Pancreas (tissue), 10 donors: ENCODE measurements at places on chromosomes 6 and 20.

DNA sequence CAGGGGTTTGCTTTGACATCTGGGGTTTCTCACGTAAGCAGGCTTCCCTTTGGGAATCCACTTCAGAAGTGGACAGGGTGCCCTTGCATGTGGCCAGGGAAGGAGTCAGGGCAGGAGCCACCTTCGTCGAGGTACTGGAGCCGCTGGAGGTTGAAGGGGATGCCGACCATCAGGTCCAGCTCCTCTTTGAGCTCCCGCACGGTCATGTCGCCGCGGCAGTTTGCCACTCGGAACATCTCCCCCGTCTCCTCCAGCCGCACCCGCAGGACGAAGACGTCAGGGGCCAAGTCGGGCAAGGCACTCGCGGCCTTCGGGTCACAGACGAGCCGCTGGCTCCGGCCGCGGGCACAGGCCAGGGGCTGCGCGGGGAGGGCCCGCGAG lies 360 bp downstream of the ANKRD60 start:
- no peak for DNase-seq

GRCh38 chr6:22965889-22966288 lies 396.5 kb downstream of the HDGFL1 start:
- DNase-seq = no peak

- no peak for DNase-seq
Observed at GRCh38 chr6:157143171-157143889, 180.0 kb downstream of the TMEM242 start.

DNA sequence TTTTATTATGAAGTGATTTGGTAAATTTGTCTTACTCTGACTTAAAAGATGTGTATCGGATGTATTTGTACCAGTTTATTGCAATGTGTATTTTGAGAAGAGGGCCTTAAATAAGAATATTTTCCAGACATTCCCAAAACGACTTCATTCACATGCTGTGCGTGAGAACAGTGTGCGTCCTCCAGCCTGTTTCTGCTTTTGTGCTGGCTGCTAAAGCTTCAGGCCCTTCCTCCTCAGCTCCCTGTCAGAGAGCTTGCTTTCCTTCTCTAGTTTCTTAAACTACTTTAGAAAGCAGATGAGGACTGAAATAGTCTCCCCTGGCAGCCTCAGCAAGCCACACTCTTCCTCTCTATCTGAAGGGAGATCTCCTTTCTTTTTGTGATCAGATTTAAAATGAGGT lies 157.8 kb downstream of the SAMD5 start:
- no peak for DNase-seq

DNA sequence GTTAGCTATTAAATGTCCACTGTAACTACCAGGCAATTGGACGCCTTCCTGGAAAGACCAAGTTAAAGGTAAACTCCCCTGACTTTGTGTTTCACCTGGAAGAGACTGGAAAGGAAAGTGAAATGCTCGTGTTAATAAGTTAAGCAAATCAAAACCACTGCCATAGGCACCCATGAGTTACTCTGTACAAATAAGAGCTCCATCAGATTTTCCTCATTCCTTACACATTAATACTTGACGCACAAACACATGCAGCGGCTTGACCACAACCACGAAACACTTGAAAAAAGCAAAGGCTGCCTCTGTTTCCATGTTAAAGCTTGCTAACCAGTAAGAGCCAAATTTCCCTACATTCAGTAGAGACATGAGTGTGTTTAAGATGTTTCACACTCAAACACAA lies 19.8 kb downstream of the GCM1 start:
- no peak for DNase-seq

DNA sequence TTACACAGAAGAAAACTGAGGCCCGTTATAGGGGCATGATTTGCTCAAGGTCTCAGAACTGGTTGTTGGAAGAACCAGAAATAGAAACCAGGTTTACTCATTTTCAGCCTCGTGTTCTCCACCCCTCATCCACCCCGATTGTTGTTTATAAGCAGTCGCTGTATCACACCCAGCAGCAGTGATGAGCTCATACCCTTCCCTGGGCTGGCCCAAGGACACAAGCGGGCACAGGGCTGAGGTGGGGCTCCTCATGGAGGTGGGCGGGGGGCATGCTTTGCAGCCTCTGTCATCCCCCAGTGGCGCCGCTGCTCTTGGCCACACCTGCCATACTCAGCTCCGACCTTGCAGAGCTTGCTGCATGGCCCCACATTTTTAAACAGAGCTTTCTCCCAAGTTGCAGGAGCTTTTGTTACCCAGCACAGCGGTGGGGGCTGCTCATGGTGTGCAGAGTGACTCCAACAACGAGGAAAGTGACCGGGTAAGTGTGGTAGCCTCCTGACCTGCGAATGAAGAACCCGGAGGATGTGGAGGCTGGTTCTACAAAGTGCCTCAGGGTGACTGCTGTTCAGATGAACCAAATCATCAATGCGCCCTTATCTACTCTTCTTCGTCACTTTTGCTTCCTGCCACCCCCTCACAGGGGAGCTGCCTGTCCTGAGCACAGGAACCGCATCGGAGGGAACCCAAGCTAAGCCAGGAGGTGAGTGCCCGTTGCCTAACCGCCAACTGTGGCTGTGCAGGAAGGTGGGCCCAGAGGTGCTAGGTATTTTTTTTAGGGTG lies 43.6 kb upstream of the NKX2-2 start:
- DNase-seq = no peak

DNA sequence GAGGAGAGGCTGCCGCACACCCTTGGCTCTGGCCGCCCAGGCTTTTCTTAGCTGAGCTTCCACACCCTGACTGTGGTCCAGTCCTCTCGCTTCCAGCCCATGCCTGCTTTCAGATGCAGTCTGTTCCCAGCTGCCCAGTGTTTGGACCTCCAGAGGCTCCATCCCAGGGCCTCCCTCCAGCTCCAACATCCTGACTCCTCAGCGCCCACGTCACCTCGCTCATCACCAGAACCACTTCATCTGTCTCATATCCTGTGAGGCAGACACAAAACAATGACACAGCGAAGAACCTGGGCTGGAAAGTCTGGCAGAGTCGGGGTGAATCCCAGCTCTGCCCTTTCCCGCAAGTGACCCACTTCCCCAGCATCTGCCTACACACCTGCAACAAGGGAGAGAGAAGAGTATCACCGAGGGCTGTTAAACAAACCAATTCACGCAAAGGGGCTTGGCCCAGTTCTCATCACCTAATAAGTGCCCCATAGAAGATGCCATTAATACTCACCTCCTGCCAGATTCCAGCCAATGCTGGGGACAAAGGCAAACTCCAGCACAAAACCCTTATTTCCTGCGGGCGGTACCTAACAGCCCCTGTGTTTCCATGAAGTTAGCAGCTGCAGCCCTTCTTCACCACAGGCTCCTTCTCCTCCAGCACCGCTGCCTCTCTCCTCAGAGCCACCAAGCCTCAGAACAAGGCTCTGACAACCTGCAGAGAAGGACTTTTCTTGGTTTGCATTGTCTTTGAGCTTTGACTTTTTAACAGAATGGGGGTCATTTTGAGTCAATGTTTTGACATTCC lies 133.4 kb upstream of the CDH4 start:
- DNase-seq = no peak

GRCh38 chr6:136077834-136078576 lies 172.1 kb downstream of the MTFR2 start:
- DNase-seq = no peak

DNA sequence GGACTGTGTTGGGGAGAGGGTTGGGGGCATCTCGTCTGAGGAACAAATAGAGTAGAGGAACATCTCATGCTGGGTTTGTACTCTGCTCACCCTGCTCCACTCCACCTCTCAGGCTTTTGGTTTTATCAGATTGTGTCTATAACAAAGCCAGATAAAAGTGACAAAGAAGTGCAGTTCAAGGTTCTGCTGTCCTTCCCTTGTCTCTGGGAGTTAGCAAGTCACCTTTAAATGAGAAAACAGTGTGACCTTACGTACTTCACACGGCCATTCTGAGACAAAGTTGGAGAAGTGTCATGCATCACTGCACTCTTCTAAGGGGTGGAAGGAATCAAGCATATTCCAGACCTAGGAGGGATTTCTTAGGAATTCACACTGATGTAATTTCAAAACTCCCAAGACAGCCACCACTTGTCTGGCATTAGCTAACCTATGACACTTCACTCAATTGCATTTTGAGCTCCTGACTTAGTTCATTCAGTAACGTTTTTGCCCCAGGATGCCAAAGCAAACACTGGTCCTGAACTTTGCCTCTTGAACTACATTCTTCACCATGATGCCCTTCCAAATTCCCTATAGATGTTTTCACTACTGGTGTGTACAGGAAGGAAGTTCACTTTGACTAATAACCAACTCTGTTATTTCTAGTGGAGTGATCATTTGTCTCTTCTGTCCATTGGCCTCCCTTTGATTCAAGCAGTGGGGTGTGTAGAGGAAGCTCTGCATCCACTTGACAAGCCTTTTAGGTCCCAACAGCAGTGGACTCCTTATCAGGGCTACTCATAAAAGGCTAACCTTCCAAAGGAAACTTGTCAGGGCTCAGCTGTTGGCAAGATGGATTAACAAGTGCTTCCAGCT lies 647.6 kb upstream of the FLRT3 start:
- no peak for DNase-seq

DNA sequence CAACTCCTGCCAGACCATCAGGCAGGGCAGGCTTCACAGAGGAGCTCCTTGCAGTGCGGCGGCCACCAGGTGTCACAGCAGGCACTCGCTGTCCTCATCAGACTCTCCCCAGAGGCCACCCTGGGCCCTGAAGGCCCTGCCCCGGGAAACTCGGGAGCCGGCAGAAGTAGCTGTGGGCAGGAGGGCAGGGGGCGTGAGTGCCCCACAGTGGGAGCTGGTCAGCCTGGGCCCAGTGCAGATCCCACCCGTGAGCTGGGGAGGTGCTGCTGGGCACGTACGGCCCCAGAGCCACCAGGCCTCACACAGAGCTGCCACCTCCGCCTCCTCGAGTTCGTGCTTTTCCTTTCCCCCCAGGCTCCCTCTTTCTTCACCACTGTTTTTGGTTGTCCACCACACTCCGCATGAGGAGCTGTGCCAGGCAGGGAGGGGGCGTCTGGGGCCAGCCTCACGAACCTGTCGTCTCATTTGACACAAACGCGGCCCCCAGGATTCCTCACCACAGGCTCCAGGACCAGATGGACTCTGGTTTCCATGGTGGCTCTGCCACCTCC lies 33.8 kb downstream of the FRMD1 start:
- DNase-seq = no peak

DNA sequence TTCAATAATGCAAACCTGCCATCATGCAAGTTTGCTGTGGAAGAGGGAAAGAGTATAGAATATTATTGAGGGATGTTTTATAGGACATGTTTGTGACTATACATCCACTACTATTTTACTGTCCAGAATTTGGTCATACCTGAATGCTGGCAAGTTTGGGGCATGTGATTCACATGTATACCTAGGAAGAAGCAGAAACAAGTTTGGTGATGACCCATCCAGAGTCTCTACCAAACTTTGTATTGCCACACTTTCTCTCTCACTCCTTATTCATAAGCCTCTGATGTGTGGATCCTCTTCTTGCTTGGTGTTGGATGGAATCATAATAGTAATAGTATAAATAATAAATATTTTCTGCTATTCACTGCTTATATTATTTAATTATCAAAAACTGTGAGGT lies 108.5 kb upstream of the FLRT3 start:
- DNase-seq = no peak

DNA sequence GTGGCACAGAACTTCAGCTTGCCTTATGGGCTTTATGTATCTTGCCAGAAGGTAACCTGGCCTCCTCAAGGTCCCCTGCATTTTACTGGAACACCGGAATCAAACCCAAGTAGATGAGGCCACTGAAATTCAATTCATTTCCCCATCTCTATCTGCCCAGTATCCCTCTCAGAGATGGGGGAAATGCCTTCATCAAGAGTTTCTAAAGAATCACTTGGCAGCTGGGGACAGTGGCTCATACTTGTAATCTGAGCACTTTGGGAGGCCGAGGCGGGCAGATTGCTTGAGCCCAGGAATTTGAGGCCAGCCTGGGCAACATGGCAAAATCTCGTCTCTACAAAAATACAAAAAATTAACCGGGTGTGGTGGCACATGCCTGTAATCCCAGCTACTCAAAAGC lies 12.9 kb downstream of the MDGA1 start:
- no peak for DNase-seq

GRCh38 chr6:6995328-6995727 lies 112.4 kb upstream of the RREB1 start:
- no peak for DNase-seq

GRCh38 chr6:130624046-130624445 lies 203.2 kb upstream of the SMLR1 start:
- DNase-seq = no peak

- DNase-seq = no peak
Observed at GRCh38 chr20:9689041-9689440, 149.8 kb downstream of the PAK5 start.

GRCh38 chr6:163419413-163420288 lies 5.1 kb downstream of the QKI start:
- DNase-seq = no peak

DNA sequence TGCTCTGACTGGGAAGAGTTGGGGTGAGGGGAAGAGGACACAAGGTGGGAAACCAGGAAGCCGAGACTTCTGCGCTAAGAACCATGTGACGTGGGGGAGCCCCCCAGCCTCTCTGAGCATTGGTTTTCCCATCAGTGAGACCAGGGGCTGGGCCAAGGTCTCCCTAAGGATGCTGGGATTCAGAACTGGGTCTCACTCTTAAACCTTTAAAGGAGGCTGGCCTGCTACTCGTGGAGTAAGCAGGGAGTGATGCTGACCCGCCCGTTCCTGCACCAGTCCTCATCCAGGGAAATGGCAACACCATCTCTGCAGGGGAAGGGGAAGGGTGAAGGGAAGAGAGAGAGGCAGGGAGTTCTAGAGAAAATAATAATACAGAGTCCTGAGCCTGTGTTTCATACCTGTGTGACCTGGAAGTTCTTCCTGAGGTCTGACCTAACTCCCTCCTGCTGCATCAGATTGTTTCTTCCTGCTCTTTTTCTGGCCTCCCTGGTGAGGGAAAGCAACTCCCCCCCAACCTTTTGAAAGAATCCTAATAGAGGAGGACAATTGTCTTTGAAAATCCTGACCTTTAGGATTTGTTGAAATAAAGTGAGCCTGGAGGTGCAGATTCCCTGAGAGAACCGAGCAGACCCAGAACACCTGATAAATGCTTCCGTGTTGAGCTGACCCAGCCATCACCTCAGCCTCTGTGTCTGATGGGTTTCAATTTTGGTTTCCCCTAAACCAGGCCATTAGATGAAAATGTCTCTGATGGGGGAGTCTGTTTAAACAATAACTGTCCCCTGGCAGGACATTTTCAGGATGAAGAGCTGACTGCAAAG lies 3.0 kb upstream of the GRM4 start:
- DNase-seq = no peak

DNA sequence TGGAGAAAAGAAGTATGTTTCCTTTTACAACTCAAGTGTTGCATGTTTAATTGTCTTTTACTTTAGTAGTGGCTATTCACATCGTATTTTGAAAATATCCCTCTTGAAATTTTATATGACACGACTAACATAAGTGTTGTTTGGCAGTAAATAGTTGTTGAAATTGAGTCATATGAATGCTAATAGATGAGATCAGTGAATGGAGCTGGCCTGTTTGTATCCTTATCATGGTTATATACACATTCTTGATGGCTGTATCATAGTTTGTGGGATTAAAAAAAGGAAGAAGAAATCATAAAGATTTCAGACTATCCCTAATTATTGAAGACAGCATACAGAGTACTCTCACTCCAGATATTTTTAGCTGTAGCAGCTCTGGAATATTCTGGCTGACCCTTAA lies 8.2 kb upstream of the RAE1 start:
- DNase-seq = no peak

- DNase-seq = no peak
Observed at GRCh38 chr20:41639630-41640029, 21.5 kb upstream of the CHD6 start.

- DNase-seq = no peak
Observed at GRCh38 chr6:98044791-98045470, 761.9 kb upstream of the MMS22L start.

GRCh38 chr6:33029328-33030184 lies 20.2 kb upstream of the HLA-DOA start:
- no peak for DNase-seq

- DNase-seq = no peak
Observed at GRCh38 chr20:41014561-41015088, 14.0 kb upstream of the TOP1 start.
